ENCODE measurements at places on chromosomes 2 and 18.

DNA sequence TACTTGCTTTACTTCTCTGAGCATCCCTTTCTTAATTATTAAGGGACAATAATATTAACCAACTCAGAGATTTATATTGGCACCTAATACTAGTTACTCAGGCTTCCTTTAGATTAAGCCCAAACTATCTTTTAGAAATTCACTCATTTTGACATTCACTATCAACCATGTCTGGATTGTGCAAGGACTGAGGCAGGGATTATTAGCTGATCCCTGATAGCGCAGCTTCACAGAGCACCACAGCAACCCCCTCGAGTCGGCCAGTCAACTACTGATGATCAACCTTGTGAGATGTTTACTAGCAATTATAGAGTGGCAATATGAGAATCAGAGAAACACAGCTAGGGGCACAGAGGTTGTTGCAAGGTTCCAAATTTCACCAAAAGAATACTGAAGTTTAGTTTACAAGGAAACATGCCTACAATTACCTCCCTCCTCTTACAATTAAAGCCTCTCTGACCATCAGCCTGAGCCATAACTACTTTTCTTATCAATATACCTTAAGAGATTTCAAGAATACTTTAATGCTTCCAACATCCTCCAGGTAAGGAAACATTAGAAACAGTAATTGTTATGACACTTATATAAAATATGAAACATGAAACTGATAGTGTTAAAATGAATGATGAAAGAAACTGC lies 191.6 kb downstream of the TCF4 start:
- DNase-seq = no peak

DNA sequence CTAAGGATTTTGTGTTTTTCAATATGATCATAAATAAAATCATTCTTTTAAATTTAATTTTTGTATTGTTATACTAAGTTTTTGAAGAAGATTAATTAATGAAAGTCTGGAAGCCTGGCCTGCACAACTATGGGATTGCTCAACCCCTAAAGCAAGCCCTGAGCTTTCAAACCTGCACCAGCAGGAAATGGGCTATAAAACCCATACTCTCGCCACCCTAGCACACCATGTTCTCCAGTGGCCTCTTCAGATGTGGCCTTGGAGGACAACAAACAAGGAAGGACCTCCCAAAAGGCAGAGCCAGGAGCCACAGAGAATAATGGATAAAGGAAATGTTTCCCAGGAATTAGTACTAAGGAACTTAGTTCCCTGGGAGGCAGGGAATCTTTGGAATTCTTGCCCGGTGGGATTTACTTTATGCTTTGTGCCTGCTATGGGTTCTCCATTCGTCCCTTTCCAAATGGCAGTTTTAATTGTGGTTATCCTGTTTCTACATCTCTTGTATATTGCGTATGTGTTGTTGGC lies 212.5 kb downstream of the ZFP36L2 start:
- no peak for DNase-seq

DNA sequence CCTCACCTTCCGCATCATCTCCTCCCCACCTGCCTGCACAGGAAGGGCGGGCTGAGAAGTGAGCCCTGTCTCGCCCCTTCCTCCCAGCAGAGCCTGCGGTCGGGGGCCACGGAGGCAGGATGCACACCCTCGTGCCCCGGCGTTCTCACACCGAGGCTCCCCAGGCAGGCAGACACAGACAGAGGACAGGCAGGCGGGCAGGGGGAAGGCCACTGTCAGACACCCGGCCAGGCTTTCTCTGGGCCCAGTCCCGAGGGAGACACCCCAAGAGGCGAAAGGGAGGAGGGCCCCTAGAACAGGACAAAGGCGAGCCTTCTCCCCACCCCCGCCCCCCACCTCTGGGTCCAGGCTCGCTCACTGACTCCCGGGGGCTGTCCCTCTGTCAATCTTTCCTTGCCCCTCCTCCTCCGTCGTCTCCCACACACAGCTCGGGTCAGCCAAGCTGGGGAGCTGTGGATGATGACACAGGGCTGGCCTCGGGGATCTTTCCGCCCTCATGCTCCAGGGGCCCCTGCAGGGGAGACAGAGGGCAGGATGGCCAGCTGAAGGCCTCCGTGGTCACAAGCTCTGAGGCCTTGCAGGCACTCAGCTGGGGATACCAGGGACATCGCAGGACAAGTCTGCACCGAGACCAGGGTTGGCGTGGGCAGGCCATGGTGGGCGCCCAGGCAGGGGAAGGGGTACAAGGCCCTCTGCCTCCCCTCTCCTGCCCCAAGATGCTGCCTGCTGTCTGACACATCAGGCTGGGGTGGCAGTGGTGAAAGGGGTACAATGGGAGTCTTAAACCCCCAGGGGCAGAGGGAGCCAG lies 24.9 kb downstream of the BIN1 start:
- peak; percentile 90 for DNase-seq

DNA sequence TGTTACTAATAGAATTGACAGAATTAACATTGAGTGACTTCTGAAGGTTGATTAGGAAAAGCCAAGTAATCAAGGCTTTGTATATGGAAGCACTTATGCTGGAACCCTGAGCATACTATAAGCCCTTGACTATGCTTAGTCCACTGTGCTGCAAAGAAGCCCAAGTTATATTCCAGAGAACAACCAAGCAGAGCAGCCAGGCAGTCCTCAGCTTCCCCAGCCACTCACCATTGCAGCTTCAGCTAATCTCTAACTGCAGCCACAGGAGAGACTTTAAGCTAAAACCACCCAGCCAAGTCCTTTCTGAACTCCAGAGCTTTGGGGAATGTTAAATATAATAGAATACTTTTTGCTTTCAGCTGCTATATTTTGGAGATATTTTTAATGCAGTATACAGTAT lies 164.4 kb upstream of the VWC2L start:
- no peak for DNase-seq

DNA sequence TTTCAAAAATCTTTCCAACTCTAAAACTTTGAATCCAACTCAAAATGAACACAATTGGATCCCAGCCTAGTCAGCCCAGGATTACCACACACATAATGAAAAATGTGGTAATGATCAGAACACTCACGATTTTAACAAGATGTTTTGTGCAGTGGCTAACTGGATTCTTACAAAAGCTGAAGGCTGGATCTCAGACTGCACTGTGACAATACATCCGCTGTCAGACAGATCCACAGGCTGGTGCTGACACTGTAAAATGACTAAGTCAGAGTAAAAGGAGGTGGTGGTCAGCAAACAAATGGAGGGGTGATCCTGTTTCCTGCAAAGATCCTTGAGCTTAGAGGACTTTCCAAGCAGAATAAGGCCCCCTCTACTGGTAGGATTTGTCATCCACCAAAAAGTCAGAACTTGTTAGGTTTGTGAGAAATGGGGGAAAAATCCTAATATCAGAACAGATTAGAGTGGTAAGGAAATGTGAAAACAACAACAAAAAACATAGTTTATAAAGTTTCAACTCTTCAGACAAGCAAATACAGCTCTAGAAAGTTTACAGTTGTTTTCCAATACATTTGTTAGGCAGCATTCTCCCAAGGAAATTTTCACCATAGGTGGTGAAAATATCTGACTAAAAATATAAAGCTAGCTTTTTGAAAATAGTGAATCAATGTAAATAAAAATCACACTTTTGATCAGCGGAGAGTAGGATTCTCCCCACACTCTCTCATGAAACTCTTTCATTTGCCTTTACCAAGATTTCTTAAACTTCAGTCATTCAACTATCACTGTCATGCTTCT lies 211.9 kb downstream of the AGPS start:
- no peak for DNase-seq
